ENCODE measurements at places on chromosomes 6 and 20.

DNA sequence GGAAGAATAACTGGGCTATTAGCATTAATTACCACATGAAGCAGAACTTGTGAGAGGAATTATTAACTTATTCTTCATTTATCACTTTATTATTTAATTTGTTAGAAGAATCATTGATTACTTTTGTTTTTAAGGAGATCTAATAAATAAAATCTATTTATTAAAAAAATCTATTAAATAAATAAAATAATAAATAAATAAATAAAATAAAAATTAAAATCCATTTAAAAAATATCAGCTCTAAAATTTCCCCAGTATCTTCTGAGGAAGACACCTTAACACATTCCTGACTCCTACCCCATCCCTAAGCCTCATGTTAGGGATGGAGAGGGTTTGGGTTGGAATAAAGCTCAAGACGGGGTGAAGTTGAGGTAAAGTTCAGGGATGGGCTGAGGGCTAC, 231.4 kb downstream of the CLIC5 start:
- no peak for DNase-seq

GRCh38 chr6:2514965-2515543, 235.7 kb downstream of the MYLK4 start:
- no peak for DNase-seq

DNA sequence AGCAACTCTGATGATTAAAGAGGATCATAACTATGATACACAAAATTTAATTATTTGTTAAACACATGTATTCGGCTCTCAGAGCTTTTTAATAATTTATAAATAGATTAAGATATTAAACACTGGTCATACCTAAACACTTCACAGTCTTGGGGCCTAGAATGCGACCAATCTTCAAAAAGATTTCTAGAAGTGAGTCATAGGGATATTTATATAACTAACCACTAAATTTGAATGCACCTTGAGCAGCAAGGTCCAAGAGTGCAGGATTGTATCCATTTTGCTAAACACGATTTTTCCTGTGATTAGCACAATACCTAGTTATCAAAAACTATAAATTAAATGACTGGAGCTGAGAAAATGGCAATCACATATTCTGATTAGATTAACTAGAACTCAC, 709.3 kb downstream of the EPHA7 start:
- DNase-seq, result no peak

GRCh38 chr6:18600255-18600654, 213.1 kb downstream of the RNF144B start:
- no peak for DNase-seq

GRCh38 chr6:26017632-26017966, 55.0 kb downstream of the TRIM38 start:
- peak; percentile 93 for DNase-seq

- no peak for DNase-seq
Measured at GRCh38 chr6:164072240-164072666, 657.7 kb downstream of the QKI start.

GRCh38 chr20:23235173-23236027, 115.2 kb upstream of the NXT1 start:
- DNase-seq, result peak; percentile 52

DNA sequence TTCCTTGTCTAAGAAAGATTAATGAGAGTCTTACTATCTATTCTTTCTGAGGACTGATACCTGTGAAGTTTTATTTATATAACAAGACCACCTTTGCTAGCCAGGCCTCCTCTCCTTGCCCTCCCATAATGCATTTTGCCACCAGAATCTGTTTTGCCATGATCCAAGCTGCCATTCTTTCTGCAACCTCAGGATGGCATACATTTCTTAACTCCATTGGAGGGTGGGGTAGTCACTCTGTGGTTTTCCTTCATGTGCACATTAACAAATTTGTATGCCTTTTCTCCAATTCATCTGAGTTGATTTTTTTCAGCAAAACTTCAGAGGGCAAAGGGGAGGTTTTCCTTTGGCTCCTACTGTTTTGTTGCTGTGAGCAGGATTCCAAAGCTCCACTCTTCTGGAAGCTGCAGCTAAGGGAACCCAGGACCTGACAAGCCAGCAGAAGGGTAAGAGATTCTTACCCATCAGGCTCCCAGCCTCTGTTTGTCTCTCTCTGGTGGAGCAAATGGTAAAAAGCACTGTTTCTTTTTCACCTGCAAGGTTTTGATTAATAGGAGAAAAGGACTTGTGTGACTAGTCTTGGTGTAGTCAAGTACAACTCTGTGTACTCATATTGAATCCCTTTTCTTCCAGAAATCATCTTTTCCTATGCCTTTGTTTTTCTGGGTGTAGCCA, 26.2 kb upstream of the ENPP4 start:
- no peak for DNase-seq

DNA sequence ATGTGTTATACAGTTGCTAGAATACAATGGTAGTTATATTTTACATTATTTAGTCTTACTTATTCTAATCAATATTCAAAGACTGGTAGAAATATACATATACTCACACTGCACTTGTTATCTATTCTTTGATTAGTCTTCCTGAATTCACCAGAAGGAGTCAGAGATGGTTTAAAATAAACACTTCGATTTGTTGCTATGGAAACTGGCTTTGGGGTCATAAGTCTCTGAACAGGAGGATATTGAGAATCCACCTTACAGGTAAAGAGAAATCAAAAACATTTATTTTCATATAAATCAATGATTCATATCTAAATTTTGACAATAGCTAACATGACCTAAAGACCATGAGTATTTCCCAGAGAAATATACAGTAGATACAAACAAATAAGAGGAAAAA, 41.6 kb downstream of the NUP153 start:
- no peak for DNase-seq

DNA sequence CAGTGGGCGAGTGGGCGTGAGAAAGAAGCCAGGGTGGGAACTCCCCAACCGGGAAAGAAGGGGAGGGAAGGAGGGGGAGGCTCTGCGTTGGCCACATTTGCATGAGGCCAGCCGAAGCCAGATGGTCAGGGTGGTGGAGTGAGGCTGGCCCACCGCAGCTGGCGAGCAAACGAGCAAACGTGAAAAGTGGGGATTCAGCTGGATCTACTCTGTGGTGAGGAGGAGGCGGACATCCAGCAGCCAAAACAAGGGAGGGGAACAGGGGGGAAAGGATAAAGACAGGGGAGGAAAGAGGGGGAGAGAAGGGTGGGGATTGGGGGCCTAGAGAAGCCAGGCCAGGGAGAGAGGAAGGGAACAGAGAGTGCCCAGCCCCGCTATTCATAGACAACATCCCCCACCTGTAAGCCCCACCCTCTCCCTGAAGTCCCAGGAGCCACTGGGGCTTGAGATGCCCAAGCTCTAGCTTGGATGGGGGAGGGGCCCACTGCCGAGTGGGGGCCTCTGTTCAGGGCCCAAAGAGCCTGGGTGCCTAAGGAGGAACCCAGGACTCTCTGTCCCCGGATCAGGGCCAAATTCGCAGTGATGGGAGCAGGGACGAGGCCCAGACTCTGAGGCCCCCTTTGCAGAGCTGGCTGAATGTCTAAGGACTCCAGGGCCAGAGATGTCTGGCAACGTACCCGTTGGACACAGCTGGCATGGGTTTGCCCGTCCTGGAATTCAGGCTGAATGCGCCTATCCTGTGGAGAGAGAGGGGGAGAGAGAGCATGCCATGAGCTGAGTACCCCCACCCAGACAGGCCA, 45.1 kb downstream of the CPNE5 start:
- DNase-seq, result no peak

DNA sequence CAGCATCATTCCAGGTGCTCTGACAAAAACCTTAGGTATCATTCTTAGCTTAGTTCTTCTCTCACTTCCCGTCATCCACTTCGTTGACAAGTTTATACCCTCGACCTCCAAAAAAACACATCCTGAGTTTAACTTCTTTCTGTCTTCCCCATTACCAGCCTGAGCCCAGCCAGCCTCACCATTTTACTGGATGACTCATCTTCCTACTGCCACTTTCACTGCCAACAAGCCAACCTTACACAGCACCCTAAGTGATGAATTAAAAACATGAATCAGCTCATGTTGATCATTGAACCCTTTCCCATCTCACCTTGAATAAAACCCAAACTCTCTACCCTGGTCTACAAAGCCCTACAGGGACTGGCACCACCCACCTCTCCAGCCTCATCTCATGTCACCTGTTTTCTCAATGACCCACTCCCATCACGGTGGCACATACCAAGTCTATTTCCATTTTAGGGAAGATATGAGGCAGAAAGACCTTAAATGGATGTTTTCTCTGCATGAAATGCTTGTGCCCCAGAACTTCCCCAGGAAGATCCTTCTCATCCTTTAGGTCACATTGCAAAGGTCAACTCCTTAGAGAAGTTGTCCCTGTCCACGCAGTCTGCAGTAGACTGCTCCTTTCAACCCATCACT, 9.9 kb upstream of the UST start:
- no peak for DNase-seq

DNA sequence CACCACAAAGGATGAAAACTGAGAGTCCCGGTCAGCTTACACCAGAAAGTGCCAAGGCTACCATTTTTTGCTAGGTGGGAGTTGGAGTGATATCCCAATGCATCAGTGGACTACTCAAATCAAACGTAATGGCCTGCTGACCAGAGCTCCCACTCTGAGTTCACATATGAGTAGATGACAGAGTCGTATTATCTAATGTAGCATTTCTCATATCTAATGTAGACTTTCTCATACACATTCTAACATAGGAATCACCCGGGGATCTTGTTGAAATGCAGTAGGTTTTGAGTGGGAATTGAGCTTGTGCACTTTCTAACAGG, 38.4 kb upstream of the FUCA2 start:
- no peak for DNase-seq

DNA sequence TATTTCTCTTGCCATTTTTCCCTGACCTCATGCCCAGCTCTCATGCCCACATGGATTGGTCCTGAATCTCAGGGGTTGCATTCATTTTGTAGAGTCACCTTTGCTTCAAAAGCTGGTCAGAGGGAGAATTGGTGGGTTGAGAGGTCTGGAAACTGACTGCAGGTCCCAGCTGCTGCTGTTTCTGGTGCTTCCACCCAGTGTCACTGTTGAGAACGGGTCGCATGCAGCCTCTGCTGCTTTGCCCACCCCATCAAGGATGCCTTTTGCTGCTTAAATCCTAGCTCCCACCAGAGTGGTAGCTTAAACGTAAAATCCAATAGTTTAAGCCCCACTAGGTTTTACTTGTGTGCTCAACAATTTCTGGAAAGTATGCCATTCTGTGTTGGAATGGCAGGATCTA, 211.4 kb upstream of the TSHZ2 start:
- DNase-seq, result no peak

GRCh38 chr6:136782021-136782770, 10.1 kb downstream of the MAP3K5 start:
- DNase-seq, result peak; percentile 57

DNA sequence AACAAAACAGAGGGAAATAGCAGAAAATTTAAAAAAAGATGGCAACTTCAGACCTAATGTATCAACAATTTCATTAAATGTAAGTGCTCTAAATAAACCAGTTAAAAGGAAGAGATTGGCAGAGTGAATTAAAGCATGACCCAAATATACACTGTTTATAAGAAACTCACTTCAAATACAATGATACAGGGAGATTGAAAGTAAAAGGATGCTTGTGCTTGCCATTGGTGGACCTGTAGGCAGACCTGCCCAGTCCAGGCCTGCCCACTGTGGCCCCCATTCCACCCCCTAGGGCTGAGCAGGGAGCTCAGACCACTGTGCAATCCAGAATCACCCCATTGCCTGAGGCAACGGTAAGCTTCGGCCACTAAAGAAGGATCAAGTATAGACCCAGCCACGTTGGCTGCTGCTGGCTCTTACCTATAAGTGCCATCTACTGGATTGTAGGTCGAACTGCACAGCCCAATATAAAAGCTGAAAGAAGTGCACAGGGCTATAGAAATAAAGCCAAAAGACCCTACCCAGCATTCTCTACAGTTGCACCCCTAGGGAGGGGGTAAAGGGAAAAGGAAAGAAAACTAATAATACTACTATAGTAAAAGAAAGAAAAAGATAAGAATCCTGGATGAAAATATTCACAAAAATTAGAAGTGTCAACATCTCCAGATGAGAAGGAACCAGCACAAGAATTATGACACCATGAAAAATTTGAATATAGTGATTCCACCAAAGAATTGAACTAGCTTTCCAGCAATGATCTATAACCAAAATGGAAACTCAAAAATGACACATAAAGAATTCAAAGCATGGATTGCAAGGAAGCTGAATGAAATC, 36.1 kb downstream of the PSMB1 start:
- DNase-seq, result peak; percentile 79

GRCh38 chr20:49566401-49567364, 1.3 kb downstream of the PTGIS start:
- no peak for DNase-seq

DNA sequence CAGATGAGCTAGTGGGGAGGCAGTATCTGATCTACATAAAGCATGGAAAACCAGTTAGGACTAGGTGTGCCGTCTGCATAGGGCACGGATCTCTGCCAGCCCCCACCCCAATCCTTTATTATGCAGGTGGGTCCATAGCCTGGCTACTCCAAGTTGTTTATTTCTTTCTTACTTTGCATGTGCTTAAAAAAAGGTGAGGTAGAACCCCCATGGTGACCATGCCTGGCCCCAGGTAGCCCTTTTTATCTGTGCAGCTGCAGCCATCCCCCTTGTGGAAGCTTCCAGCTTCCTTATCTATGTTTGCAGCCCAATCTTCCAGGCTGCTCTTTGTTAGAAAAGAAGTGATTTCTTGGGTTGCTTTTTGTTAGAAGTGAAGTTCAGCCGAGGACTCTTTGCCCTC, 9.0 kb upstream of the TREM2 start:
- DNase-seq, result no peak

DNA sequence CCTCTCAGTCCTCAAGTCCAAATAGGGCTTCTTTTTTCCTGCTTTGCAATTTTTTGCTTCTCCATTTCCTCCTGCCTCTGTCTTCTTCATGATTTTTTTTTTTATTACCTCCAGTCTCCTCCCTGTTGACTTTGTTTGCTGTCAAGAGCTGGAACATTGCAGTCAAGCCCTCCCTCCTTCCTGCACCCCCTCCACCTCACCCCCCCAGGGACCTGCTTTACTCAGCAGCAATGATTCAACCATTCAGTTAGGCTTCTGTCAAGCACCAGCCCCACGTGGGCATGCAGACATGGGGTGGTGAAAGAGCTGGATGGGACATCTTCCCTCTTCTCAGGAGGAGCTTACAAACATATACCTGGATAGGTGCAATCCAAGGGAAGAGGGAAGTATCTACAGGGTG, 142.4 kb downstream of the LRFN2 start:
- no peak for DNase-seq

DNA sequence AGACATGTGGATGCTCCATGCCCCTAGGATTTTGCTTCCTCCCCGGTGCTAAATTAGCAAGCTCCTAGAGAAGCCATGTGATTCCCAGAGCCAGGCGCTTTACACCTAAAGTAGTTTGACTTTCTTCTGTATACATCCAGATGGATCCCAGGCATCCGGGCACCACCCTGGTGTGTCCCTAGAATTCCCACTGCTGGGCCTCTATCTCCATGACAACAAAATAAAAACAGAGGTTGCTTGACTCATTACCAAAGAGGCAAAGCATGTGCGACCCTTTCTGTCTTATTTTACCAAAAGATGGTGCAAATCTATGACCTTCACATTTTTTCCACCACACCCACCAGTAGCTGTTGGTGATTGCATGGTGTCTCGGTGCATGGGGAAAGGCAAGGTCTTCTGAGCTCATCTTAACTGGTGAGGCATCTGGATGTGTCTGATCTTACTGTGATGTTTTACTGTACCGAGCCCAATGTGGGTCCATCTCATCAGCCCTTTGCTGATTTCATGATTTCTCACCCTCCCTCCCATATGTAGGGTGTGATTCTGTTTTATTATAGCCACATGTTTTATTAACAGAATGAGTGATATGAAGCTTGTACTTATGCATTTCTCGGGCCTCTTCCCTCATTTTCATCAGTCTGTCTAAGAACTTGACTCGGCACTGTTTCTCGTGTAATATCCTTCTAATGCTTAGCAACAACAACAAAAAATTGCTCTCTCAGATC, 27.4 kb upstream of the VAPB start:
- DNase-seq, result peak; percentile 31

GRCh38 chr20:20334489-20334888, 33.4 kb upstream of the INSM1 start:
- DNase-seq, result no peak
